ENCODE measurements at places on chromosomes 12 and 14. TPM values are rescaled to one million over a fixed set of nuclear protein-coding genes. Genes with fewer than 3 reads are reported as not detected.

The HRK gene
- total RNA-seq, result not detected

The SPX gene
- not detected for total RNA-seq

The PELI2 gene
- total RNA-seq, result 28.3 TPM

The IFT81 gene
- 17.4 TPM for total RNA-seq

The FAR2 gene
- total RNA-seq, result 16.9 TPM

The KCNJ8 gene
- 8.1 TPM for total RNA-seq

GRCh38 chr12:66331016-66331415 is 28.7 kb downstream of the HELB start:
- no peak for DNase-seq
- H3K27ac ChIP-seq, result no peak overlapping the region
- no peaks in the 10 kb centered on the region for H3K4me1 ChIP-seq
- no peak overlapping the region for H3K4me3 ChIP-seq
- no peaks in the 10 kb centered on the region for H3K36me3 ChIP-seq

DNA sequence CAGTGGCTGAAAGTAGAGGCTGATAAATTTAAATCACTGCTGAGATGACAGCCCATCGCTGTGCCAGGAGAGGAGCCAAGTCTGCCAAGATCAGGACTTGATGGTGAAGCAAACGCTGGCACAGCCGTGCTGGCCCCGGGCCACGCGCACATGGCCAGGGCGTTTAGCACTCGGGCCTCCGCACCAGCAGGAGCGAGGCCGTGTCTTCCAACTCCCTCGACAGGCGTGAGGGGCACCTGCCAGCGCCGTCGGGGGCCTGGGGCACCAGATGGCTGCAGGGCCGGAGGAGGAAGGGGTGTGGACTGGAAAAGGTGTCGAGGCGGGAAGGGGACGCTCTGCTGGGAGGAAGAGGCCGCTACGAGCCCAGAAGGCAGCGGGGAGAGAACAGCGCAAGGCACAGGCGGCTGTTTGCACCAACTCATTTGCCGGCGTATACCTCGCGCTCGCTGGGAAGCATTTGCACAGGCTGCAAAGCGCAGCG is 29.5 kb downstream of the RIMBP2 start:
- DNase-seq, result no peak
- H3K27ac ChIP-seq, result no peak overlapping the region
- H3K36me3 ChIP-seq, result no peaks in the 10 kb centered on the region
- no peaks in the 10 kb centered on the region for H3K4me1 ChIP-seq
- H3K4me3 ChIP-seq, result no peak overlapping the region

- H3K4me1 ChIP-seq, result peaks cover 19% of the 10 kb centered on the region
- H3K27me3 ChIP-seq, result no peaks in the 10 kb centered on the region
- no peak overlapping the region for H3K4me3 ChIP-seq
- peaks cover 4% of the 10 kb centered on the region for H3K36me3 ChIP-seq
- no peak for DNase-seq
These were observed 3.1 kb downstream of the CEP170B start for GRCh38 chr14:104868060-104868740.

DNA sequence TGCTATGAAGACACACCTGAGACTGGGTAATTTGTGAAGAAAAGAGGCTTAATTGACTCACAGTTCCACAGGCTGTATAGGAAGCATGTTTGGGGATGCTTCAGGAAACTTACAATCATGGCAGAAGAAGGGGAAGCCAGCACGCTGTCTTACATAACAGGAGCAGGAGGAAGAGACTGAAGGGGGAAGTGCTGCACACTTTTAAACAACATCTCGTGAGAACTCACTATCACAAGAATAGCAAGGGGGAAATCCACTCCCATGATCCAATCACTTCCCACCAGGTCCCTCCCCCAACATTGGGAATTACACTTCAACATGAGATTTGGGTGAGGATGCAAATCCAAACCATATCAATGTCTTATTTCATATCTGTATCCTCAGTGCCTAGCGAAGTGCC is 307.2 kb downstream of the ATP23 start:
- DNase-seq, result no peak
- no peaks in the 10 kb centered on the region for H3K4me1 ChIP-seq
- H3K27ac ChIP-seq, result no peak overlapping the region
- no peak overlapping the region for H3K4me3 ChIP-seq
- no peaks in the 10 kb centered on the region for H3K27me3 ChIP-seq

- H3K36me3 ChIP-seq, result no peaks in the 10 kb centered on the region
- H3K4me1 ChIP-seq, result peaks cover 13% of the 10 kb centered on the region
- H3K27me3 ChIP-seq, result no peaks in the 10 kb centered on the region
- H3K27ac ChIP-seq, result no peak overlapping the region
- DNase-seq, result no peak
These were observed 80.4 kb downstream of the EEA1 start for GRCh38 chr12:92848740-92849139.

DNA sequence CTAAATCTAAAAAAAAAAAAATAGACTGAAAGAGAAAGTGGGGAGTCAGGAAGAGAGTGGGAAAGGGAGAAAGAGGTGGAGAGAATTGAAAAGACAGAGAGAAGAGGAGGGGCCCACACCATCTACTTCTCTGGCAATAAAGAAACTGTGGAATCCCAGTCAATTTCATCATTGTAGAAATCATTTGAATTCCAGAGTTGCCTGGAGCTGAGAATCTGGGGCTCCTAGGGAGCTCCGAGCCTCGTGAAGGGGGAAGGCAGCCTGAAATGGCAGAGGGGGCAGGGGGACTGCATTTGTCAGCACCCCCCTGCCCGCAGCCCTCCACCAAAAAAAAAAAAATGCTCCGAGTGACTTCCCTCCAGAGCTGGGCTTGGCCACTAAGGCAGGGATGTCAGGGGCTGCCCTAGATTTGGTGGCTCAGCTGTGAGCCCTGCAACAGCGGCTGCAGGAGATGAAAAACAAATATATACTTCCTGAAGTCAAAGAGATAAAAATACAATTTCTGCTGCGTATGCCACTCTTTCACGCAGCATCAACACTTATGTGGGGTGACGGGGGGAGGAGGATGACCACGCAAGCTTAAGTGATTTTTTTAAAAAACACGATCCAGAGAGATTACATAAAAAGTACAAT is 80.5 kb downstream of the BCL11B start:
- H3K4me3 ChIP-seq, result peak overlapping the region; percentile 50
- no peaks in the 10 kb centered on the region for H3K36me3 ChIP-seq
- no peaks in the 10 kb centered on the region for H3K27me3 ChIP-seq
- no peak for DNase-seq
- H3K27ac ChIP-seq, result no peak overlapping the region

GRCh38 chr12:48489012-48489411 is 6.7 kb downstream of the C12orf54 start:
- no peaks in the 10 kb centered on the region for H3K36me3 ChIP-seq
- H3K27me3 ChIP-seq, result no peaks in the 10 kb centered on the region
- no peaks in the 10 kb centered on the region for H3K4me1 ChIP-seq
- no peak overlapping the region for H3K4me3 ChIP-seq
- no peak overlapping the region for H3K27ac ChIP-seq

GRCh38 chr14:69574263-69574953 is at the start of gene CCDC177:
CCDC177 (minus strand) TSS chr14:69574871; CDS start chr14:69573622, 1,249 bp downstream.
- DNase-seq, result no peak
- no peaks in the 10 kb centered on the region for H3K27me3 ChIP-seq
- peak within 1 kb of the TSS; percentile 61 for H3K4me3 ChIP-seq
- no peak within 1 kb of the TSS for H3K27ac ChIP-seq

DNA sequence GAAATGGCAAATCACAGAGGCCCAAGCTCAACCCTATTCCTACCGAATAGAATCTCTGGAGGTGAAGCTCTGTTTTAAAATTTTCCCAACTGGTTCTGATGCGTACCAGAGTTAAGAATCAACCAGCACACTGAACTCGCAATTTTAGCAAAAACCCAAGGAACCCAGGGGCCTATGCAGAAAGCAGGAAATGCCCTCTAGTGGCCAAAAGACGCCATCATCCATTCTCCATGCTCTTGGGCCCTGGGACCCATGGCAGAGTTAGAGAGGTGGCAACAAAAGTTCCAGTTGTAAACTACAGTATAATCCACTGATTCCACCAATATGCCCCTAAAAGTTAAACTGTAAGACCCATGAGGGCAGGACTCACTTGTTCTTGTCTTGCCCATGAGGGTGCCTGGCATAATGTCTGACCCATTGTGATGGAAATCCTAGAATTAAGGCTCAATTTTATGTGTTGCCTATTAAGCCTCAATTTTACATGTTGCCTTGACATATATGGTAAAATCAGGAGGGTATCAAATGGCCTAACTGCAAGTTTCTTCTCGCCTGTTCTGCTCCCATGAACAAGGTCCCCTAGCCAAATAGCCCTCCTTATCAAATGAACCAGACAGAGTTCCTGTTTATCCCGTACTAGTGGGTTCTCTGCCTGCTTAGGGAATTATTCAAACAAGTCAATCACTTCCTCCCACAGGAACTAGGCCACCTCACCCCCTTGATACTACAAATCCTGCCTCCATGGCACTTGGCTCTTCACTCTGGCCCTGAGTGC is 137.5 kb upstream of the CPM start:
- H3K36me3 ChIP-seq, result no peaks in the 10 kb centered on the region
- no peaks in the 10 kb centered on the region for H3K4me1 ChIP-seq
- no peak overlapping the region for H3K4me3 ChIP-seq
- no peak for DNase-seq
- H3K27me3 ChIP-seq, result no peaks in the 10 kb centered on the region

- H3K4me3 ChIP-seq, result no peak overlapping the region
- H3K27me3 ChIP-seq, result no peaks in the 10 kb centered on the region
- H3K4me1 ChIP-seq, result peaks cover 74% of the 10 kb centered on the region
- H3K36me3 ChIP-seq, result no peaks in the 10 kb centered on the region
- H3K27ac ChIP-seq, result no peak overlapping the region
These were observed 454.8 kb downstream of the AEBP2 start for GRCh38 chr12:19894050-19894449.

DNA sequence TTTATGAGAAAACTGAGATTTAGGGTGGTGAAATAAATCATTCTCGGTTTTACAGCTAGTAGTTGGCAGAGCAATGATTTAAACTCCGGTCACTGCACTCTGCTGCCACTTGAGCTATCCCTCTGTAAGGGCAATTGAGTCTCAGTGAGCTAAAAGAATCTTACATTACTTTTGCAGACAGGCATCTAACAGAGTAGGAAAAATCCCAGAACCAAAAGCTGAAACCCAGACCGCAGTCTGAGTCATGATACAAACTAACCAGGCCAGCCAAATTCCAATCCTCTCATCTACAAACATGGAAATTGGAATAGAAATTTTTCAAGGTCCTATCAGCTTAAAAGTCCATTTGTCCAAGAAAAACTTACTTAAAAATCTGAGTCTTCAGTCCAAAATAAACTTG is 73.7 kb downstream of the ANKS1B start:
- peaks cover 62% of the 10 kb centered on the region for H3K4me1 ChIP-seq
- no peaks in the 10 kb centered on the region for H3K27me3 ChIP-seq
- peak; percentile 3 for DNase-seq
- H3K36me3 ChIP-seq, result no peaks in the 10 kb centered on the region
- peak overlapping the region; percentile 63 for H3K4me3 ChIP-seq
- H3K27ac ChIP-seq, result peak overlapping the region; percentile 77

- H3K27me3 ChIP-seq, result no peaks in the 10 kb centered on the region
- DNase-seq, result no peak
- no peak overlapping the region for H3K4me3 ChIP-seq
- no peaks in the 10 kb centered on the region for H3K4me1 ChIP-seq
- H3K27ac ChIP-seq, result no peak overlapping the region
These were observed 23.2 kb downstream of the CCDC88C start for GRCh38 chr14:91394105-91395081.

- no peak overlapping the region for H3K27ac ChIP-seq
- no peak overlapping the region for H3K4me3 ChIP-seq
- no peak for DNase-seq
- no peaks in the 10 kb centered on the region for H3K36me3 ChIP-seq
- H3K27me3 ChIP-seq, result no peaks in the 10 kb centered on the region
These were observed 72.0 kb upstream of the DBX2 start for GRCh38 chr12:45122768-45123380.

DNA sequence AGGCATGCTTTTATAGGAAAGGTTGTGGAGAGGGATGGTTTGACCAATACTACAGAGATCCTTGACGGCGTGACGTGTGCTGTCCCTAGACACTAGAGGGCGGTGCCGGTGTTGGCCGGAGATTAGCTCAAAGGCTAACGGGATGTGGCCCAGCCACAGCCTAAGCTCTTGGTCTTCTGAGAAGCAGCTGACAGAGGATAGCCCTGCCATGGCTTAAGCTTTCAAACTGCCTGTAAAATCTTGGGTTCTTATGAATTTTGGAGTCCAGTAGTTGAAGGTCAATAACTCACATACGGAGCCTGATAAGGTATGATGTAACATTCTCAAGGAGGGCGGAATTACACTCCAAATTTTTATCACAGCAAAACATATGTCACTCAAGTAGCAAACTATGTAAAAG is 515.7 kb upstream of the ATXN7L3B start:
- DNase-seq, result no peak
- H3K36me3 ChIP-seq, result no peaks in the 10 kb centered on the region
- no peaks in the 10 kb centered on the region for H3K4me1 ChIP-seq
- no peak overlapping the region for H3K27ac ChIP-seq
- no peak overlapping the region for H3K4me3 ChIP-seq

- H3K36me3 ChIP-seq, result no peaks in the 10 kb centered on the region
- H3K27ac ChIP-seq, result no peak overlapping the region
- H3K4me1 ChIP-seq, result no peaks in the 10 kb centered on the region
- H3K27me3 ChIP-seq, result no peaks in the 10 kb centered on the region
- no peak for DNase-seq
- H3K4me3 ChIP-seq, result no peak overlapping the region
These were observed 78.1 kb downstream of the KIF26A start for GRCh38 chr14:104216457-104216856.

DNA sequence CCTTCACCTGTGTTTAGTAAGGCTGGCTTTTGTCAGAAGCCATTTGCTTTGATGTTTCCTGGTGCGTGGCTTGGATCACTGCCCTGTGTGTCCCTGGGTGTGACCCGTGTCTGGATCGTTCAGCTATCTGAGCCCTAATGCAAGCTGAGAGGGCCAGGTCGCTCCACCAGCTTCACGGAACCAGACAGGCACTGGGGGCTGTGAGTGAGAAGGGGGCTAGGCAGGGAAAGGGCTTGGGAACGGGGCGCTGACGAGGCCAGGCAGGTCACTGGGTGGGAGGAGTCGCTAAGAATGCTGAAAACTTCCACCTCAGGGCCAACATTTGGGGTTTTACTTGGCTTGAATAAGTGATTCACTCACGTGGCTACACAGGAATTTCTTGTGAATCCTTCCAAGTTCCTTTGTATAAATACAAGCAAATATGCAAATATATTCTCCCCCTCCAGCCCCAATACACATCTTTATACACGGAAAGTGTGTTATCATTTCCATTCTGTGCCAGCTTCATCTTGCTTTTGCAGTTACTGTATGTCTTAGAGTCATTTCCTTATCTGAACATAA is 24.2 kb upstream of the MMP17 start:
- H3K27ac ChIP-seq, result no peak overlapping the region
- peak overlapping the region; percentile 10 for H3K4me3 ChIP-seq
- peaks cover 16% of the 10 kb centered on the region for H3K36me3 ChIP-seq
